ENCODE measurements at places on chromosomes 6 and 20.

- DNase-seq: no peak
These were observed 755.8 kb downstream of the PRIM2 start for GRCh38 chr6:58073263-58073662.

GRCh38 chr20:49030954-49031619 lies 15.0 kb upstream of the CSE1L start:
- no peak for DNase-seq

DNA sequence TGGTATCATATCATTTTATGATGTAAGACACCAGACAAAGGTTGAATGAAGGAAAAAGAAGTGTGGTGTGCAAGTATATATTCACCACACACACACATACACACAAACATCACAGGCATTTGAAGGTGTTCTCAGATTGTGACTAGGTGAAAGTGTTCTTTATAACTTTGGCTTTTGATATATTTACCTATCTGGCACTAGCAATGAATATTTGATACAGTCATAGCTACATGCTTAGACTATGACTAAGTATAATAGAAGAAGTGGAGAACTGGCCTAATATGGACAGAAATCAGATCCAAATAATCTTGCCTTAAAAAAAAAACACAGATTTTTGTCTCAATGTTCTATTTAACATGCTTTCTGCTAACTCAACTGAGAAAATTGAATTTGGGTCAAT lies 809.9 kb downstream of the KIF16B start:
- no peak for DNase-seq

- no peak for DNase-seq
These were observed 123.0 kb downstream of the TCP11 start for GRCh38 chr6:35018182-35018519.

GRCh38 chr6:4801491-4802110 lies 25.4 kb downstream of the CDYL start:
- no peak for DNase-seq

DNA sequence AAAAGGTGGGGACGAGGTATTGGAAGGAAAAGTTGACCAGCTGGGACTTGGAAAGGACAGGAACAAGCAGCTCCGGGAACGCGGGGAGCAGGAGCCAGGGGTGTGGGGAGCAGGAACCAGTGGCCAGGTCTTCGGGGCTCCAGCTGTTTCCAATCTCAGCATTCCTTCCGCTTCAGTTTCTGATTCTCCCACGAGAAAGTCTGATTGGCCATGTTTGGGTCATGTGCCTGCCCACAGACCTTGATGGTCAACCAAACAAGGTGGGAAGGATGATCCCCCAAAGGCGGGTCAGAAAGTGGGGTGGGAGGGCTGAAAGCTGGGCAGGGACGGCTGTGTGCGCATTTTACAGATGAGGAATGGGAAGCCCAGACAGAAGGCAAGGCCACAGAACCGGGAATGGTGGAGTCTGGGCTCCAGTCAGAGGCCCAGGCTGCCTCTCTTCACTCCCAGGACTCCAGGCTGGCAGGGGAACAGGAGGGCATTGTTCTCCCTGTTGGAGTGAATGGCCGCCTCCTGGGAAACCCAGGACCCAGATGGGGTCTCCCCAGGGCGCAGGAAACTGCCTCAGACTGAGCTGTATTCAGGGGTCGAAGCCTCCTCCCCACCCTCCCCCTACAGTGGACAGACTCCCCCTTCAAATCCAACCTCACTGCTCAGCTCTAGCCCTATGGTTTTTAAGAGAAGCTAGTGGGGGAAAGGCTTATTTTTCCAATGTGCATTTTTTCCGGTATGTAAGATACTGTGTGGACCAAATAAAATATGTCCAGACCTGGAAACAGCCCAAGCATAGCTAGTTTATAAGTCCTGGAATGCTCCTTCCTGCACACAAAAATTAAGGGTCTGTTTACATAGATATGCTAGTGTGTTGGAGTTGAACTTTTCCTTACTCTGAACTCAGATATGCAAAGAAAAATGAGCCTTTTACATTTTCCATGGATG lies 12.2 kb upstream of the PTGIS start:
- no peak for DNase-seq

GRCh38 chr6:32047084-32047478 lies 8.9 kb downstream of the CYP21A2 start:
- DNase-seq: no peak

GRCh38 chr6:11890849-11891248 lies 112.2 kb upstream of the ADTRP start:
- no peak for DNase-seq

- no peak for DNase-seq
These were observed 7.6 kb downstream of the ILRUN start for GRCh38 chr6:34688956-34689355.

DNA sequence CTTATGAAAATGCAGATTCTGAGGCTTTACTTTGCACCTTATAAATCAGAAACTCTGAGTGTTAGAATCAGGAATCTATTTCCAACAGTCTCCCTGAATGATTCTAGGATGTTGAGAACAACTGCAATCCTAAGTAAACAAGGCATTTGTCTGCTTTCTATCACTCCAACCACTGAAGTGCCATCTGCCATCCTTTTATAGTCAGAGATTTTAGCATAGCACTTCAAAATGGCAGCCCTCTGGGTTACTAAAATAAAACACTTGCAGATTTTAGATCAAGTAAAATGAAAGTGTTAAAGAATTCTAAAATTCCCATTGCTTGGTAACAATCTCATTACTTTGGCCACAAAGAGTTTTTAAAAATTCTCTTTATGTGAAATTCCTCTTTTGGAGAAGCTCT lies 258.9 kb downstream of the CD109 start:
- no peak for DNase-seq

- peak; percentile 53 for DNase-seq
These were observed 23.6 kb upstream of the STX16 start for GRCh38 chr20:58627212-58628072.

DNA sequence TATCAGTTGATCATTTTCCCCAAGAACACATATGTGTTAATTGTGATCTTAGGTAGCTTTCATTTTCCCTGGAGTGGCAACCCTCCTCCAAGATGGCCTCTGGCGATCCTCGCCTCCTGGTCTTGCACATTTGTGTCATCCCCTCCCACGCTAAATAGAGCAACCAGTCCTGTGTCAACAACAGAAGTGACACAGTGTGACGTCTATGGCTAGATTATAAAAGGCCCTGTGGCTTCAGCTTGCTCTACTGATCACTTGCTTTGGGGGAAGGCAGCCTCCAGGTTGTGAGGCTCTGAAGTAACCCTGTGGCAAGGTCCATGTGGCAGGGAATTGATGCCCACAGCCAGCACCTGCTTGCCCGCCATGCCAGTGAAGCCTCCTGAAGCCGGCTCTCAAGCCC lies 30.6 kb upstream of the PPP1R14C start:
- DNase-seq: no peak

DNA sequence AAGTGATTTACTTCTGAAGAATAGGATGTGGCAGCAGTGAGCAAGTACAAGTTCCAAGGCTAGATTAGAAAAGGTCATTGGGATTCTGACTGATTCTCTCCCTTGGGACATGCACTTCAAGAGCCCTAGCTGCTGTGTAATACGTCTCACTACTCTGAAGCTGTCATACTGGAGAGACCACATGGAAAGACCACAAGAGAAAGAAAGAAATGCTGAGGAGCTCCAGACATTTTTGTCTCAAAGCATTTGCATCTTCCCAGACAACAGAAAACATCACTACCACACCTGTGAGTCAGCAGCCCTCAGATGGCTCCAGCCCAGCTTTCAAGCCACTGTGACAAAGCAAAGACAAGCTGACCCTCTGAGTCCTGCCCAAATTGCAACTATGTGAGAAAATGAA lies 20.7 kb downstream of the TENT5A start:
- no peak for DNase-seq

DNA sequence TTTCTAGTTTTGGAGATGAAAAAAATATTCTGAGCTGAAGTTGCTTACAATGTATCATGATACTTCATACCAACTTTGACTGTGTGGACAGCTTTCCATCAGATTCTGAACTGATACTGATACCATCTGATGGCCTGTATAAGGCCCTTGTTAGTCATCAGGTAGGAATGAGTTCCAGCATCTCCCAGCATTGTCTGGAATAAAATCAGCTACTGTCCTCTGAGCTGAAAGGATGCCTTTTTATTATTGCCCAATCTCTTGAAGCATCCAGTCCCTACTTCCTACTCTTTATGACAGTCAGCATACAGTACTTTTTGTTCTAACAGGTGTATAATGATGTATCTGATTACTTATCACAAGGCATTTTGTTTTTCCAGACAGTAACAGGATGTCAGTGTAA lies 70.6 kb upstream of the EYA4 start:
- no peak for DNase-seq

DNA sequence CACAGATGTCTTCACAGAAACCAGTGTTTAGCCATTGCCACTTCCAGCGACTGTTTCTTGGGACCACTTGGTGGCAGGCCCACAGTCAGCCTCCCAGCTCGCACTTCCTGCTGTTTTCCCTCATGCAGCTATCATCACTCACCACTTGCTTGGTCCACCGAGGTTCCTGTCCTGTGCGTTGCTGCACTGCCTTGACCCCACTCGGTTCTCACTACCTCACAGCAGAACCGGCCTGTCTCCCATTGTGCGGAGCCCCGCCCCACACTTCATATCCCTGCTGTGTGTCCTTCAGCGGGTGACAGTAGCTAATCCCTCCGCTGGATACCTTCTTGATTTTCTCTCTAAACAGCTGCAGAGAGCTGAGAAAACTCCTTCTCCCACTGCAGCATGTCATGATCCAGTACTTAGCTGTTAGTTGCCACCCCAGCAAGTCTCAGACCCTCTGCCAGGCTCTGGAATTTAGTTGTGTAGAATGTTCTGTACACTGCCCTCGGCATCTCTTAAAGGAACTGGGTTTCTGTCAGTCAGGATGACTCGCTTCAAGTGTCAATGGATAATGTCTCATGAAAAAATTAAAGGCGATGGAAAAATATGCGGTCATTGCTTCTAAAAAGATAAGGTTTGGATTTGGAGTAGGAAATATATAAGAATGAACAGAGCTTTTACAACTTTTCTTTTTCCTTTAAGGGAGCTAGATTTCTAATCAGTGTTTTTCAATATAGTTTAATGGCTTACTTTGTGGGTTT lies 208.0 kb downstream of the FARS2 start:
- no peak for DNase-seq

- DNase-seq: no peak
These were observed 18.7 kb upstream of the SFT2D1 start for GRCh38 chr6:166361077-166361429.
